Chondrocyte (in vitro differentiated cells): ENCODE measurements at places on chromosomes 7 and 10.
A peak's percentile ranks its signal among the peaks of the same experiment; 100 is the strongest.

GRCh38 chr10:93415693-93416092 is 66.4 kb downstream of the MYOF start:
- DNase-seq = no peak

GRCh38 chr7:93823621-93824020 is 66.9 kb downstream of the TFPI2 start:
- no peak for DNase-seq

DNA sequence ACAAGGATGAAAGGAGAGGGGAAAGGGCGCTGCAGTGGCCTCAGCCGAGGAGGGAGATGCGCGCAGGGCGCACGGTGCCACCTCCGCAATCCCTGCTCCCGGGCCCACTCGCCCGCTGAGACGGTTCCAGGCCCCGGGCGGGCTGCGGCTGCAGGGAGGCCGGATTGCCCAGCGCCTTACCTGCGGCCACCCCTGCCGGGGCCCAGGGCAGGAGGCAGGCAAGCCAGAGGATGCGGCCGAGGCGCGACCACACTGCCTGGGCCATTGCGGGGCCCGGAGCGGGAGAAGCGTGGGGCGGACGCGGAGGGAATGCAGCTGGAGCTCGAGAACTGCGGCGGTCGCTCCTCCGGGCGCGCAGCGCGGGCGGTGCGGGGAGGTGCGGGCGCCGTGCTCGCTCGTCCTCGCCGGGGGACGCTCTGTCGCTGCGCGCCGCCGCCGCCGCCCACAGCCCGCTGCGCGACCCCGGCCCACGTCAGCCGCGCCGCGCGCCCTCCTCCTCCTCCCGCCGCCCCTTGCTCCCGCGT is at the start of gene TMEM130:
Gene TMEM130, minus strand, starts transcription at position 418 of the 524 bp plus-strand sequence. Its CDS starts 153 bp downstream, at position 265.
- DNase-seq = peak; percentile 76

DNA sequence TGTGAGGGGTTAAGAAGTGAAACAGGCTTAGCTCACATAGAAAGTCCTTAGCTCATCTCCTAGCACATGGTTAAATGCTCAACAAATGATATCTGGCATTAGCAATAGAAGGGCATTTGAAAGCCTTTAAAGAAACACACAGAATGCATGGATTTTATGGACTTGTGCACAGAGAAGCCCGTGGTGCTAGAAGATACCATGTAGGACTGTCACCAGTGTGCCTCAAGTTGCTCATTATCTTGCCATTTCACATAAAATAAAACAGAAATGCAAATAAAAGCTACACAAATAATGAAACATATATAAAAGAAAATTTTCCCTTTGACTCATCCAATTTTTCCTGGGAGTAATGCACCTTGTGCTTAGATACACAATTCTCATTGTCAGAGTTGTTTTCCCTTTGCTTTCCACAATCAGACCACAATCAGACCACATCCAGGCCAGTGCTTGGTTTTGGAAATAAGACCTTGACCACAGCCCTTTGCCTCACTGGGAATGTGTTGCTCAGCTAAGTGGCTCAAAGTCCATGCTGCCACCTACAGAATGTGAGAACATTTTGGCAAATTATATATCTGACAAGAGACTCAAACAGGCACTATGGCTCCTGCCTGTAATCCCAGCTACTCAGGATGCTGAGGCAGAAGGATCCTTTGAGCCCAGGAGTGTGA is 9.5 kb upstream of the WDR11 start:
- DNase-seq = no peak

DNA sequence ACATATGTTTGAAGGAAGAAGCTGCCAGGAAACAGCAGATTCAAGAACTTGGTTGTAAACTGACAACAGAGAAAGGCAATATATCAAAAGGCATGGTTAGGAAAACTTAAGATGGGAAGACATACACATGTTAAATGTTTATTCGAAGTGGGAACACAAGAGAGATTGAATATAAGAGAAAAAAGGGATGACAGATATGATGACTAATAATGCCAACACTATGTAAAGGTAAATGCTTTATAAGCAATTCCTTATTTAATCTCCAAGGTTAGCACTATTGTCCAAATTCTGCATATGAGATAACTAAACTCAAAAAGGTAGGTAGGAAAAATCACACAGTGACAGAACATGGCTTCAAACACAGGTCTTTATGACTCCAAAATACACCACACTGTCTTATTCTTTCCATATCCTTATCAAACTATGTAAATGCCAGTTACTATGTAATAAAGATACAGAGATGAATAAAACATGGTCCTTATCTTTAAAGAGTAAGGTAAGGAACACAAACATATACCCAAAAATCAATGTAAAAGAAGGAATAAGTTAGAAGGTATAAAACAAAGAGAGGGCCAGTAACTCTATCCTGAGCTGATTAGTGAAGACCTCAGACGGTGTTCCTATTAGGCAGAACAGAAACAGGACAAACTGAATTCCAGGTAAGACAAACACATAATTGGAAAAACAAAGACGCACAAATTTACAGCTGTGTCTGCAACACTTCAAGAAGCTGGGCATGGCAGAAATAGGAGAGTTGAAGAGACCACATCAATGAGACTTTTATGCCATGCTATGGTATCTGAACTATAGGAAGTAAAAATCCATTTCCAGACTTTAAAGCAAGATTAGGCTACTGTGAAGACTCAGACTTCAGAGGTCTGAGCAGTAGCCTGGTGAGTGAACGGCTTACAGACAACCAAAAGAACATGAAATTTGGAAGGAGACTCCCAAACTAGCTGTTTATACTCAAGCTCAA is 56.1 kb downstream of the ABI1 start:
- no peak for DNase-seq

DNA sequence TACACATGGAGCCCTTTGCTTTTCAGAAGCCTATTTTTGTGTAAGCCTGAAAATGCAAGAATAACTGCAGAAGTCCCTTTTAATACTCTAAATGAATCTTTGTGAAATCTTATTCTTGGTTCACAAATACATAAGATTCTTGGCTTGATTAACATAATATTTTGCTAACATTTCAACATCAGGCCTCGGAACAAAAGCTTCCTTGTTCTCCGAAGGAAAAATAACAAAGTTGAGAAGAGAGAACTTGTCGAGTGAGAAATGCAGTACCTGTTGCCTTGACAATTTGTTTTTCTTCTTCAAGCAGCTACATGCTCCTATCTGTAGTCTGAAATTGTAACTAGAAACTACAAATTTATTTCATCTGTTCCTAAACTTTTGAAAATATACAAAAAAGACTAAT is 8.5 kb downstream of the NT5C2 start:
- no peak for DNase-seq

- no peak for DNase-seq
Observed at GRCh38 chr7:72406820-72407403, 5.2 kb downstream of the CALN1 start.

- DNase-seq = no peak
Observed at GRCh38 chr10:127012769-127013152, 107.5 kb downstream of the DOCK1 start.

DNA sequence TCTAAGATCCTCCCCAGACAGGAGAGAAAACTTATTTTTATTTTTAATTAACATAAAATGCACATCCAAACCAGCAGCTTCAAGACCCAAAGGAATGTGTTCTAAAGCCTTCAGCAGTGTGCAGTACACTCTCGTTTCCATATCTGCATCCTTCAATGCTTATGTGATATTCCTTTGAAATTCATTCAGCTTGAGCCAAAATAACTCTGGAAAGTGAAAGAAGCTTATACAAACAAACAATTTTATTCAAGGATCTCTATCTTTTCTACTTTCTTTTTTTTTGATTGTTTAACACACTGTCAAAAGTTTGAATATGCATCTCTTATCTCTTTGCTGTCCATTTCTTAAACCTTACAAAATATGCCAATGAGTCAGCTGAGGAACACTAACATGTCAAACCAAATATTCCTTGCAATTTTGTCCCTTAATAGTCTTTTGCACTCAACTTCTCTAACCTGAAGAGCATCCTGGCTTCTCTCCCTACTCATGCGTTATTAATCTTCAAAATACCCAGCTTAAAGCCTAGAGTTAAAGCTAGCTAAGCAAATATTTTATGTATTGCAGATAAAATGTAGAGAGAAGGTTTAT is 124.3 kb downstream of the THSD7A start:
- no peak for DNase-seq

DNA sequence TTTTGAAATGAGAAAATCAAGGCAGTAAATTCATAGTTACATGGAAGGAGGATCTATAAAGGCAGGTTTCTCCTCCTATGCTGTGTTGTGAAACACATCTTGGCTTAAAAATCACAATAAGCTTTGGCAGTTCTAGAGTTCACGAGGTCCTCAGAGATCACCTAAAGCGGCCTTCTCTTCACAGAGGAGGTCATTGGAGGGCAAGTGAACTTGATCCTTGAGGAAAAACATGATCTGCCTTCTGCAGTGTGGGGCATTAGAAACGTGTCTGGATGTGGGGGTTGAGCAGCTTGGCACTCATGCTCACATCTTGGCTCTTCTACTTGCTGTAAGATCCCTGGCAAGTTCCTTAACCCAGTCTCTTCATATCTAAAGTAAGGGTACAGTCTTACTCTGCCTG is 96.1 kb upstream of the BMPER start:
- DNase-seq = no peak

DNA sequence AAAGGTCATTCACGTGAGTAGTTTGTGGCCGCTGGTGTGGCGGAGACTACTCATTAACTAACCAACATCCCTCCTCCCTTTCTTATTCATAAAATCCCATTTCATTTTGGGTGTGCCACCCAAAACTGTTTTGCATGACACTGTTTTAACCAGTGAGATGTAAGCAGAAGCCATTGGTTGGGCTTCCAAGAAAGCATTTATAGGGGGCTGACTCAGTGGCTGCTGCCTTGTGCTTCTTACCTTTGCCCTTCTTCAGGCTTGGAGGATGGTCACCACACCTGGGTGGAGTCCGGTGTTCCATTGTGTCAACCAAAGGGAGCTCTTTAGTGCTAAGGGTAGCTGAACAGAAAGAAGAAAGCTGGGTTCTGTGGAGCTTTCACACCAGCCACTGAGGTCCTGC is 37.2 kb upstream of the EPC1 start:
- DNase-seq = no peak

GRCh38 chr7:44973610-44974401 is 5.0 kb downstream of the MYO1G start:
- no peak for DNase-seq

DNA sequence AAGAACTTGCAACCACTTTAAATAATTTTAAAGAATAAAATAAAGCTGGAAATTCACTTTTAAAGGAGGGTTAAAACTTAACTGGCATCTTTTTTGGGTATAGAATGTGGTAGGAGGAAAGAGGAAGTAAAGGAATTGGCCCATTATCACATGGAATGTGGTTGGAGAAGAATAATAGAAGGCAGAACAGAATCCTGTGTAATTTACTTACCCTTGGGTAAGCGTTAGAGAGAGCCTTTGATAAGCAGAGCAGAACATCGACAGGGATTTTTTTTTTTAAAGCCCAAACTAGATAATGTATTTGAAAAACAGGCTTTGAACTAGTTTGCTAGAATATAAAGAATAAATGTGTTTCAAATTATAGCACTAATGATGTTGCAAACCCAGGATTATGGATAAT is 199.8 kb upstream of the KIAA1217 start:
- no peak for DNase-seq

DNA sequence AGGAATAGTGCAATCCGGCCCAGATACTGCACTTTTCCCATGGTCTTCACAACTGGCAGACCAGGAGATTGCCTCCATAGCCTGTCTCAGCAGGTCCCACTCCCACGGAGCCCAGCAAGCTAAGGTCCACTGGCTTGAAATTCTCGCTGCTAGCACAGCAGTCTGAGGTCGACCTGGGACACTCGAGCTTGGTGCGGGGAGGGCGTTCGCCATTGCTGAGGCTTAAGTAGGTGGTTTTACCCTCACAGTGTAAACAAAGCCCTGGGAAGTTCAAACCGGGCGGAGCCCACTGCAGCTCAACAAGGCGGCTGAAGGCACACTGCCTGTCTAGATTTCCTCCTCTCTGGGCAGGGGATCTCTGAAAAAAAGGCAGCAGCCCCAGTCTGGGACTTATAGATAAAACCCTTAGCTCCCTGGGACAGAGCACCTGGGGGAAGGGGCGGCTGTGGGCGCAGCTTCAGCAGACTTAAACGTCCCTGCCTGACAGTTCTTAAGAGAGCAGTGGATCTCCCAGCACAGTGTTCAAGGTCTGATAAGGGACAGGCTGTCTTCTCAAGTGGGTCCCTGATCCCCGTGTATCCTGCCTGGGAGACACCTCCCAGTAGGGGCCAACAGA is 293.5 kb upstream of the GALNT17 start:
- DNase-seq = no peak

DNA sequence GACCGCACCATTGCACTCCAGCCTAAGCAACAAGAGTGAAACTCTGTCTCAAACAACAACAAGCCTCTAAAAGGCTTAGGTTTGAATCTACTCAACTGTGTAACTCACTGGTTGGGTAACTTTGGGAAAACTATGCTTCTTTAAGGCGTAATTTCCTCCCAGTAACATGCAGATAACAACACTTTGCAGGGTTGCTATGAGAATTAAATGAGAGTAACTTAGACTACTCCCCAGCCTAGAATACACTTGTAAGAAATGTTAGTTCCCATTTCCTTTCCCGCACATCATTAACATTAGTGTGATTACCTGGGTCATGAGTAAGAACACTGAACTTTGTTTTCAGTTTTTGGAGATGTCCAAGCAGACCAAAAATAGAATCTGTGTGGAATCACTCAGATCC is 5.4 kb upstream of the MYPN start:
- DNase-seq = no peak

GRCh38 chr7:20249920-20250319 is 32.7 kb upstream of the MACC1 start:
- no peak for DNase-seq

DNA sequence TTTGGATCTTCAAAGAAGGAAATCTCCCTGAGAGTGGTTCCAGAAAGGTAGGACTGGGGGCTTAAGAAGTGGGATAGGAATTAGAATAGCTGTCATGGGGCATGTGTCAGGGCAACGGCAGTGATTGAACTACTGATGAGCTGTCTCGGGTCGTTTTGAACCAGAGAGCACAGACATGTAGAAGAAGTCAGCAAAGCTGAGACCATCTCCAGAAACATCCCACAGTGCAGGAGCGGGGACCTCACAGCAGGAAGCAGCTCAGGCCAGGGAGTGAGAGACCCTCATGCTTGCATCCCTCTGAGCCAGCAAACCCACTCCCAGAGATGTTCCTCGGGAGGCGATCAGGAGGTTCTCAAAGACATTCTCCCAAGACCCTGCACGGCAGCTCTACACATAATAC is 60.1 kb downstream of the AOC1 start:
- no peak for DNase-seq

DNA sequence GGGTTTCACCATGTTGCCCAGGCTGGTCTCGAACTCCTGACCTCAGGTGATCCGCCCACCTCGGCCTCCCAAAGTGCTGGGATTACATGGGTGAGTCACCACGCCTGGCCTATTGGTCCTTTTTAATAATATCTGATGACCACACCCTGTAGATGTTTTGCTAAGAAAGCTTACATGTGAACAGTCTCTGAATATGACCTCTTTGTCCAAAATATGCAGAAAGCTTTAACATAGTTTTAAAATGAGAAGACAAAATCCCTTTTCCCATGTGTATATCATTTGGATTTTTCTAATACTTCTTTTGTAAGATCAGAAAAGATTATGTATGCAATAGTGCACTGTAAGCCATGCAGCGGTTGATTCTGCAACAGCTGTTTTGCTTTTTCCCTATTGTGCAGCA is 38.5 kb downstream of the MCU start:
- DNase-seq = no peak

- no peak for DNase-seq
Observed at GRCh38 chr10:124849111-124849773, 47.6 kb downstream of the ABRAXAS2 start.

- DNase-seq = no peak
Observed at GRCh38 chr10:46308666-46309450, 22.1 kb downstream of the ANTXRL start.
